ENCODE measurements at places on chromosomes 7 and 10.

- no peak for DNase-seq
Observed at GRCh38 chr7:1233333-1234048, 819 bp downstream of the UNCX start.

DNA sequence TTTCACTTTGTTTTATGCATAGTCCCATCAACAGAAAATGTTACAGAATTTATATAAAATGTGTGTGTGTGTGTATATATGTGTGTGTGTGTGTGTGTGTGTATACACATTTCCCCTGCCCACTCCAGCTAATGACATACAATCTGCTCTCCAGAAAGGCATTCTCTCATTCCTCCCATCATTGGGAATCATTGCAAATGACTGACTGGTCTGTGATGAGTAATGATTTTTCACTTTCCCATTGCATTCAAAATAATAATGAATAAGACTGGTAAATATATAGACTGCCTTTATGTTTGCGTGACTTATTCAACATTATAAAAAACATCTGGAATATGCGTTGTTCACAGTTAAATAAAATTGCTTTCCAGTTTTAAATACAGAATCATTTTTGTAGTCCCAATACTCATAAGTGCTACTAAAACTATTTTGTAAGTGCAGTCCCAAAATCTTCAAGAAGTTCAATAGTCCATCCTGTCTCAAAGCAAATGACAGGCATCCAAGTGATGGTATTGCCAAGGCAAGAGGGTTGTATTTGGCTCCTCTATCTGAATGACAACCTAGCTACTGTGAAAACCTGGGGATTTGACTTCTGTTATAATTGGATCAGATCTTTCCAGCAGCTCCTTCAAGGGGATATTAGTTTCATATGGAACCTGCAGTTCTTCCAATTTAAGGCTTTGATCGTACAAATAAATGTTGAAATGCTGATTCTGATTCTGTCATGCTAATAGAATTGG is 150.9 kb downstream of the POLR1F start:
- DNase-seq = no peak

GRCh38 chr10:70592746-70593512 is 9.6 kb downstream of the PRF1 start:
- DNase-seq = no peak

DNA sequence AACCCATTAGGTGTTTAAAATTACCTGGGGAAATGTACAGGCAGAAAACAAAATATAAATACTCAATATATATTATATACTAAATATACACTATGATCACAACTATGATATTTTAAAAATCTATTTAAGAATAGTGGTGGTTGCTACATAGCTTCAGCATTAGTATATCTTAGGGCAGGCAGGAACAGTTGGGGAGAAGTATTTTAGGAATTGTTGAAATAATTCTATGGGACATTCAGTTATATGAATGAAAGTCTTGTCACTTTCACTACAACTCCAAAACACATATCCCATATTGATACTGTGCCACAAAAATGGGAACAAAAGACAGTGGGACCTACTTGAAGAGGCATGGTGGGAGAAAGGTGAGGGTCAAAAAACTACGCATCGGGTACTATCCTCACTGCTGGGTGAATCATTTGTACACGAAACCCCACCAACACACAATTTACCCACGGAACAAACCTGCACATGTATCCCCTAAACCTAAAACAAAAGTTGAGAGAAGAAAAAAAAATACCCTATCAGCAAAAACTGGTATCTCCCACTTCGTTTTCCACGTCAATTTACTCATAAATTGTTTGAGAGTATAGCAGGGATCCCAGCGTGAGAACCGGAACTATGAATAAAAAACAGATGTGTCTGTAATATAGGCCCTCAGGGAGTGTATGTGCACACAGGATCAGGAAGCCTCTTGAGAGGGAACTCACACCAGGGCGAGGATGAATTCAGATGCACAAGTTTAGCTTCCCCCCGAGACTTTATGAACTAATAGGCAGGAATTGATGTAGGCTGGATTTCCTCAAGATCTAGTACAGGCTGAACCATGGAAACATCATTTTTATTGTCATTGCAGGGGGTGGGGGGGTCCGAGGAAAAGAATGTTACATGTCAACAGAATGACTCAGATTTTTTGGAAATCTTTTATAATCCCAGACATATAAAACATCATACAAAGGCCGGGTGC is 16.2 kb downstream of the SLC16A12 start:
- no peak for DNase-seq

DNA sequence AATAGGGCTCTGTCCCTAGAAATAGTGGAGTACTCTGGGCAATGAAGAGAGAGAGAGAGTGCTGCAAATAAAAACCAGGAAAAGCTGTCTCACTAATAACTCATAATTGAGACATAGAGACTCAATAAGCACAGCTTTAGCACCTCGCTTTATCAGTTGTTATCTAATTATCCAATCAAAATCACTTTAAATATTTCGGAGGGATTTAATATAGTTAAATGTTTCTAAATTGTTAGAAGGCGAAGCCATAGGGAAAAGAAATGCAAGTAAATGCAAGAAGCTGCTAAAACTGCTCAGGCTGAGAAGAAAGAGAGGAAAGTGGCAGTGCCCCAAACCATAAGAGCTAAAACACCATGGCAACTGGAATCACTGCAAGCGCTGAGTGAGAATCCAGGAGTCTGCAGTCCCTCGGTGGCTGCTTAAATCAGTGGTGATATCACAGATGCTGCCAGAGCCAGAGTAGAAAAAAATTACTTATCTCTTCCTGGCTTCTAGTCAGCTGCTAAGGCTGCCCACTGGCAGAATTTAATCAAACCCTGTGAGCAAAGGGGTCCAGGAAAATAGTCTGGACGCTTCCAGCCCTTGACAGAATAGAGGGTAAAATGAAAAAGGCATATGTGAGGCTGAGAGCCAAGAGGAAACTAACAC is 150.4 kb upstream of the CHRM2 start:
- no peak for DNase-seq

DNA sequence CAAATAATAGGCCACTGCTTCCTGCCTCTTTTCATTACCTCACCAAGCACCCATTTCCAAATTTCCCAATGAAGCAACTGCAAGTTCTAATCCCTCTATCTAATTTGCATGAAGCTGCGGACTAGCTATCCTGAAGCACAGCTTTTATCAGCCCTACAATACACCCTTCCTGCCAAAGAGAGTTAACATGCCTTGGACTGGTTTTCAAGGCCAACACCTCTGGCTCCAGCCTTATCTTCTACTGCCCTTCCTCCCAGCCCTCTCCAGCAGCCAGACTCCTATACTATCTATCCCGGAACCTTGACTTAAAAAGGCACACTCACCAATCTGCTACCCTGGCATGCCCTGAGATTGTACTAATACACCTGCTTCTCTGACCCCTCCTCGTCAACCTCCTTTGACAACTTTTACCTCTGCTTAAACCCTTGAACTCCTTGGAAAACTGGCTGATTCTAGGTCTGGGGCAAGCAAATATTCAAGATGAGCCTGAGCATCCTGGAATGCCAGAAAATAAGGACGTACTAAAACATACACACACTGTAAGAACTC is 73.4 kb downstream of the SGMS1 start:
- DNase-seq = no peak

- no peak for DNase-seq
Observed at GRCh38 chr10:119871881-119872609, 598 bp downstream of the MCMBP start.

DNA sequence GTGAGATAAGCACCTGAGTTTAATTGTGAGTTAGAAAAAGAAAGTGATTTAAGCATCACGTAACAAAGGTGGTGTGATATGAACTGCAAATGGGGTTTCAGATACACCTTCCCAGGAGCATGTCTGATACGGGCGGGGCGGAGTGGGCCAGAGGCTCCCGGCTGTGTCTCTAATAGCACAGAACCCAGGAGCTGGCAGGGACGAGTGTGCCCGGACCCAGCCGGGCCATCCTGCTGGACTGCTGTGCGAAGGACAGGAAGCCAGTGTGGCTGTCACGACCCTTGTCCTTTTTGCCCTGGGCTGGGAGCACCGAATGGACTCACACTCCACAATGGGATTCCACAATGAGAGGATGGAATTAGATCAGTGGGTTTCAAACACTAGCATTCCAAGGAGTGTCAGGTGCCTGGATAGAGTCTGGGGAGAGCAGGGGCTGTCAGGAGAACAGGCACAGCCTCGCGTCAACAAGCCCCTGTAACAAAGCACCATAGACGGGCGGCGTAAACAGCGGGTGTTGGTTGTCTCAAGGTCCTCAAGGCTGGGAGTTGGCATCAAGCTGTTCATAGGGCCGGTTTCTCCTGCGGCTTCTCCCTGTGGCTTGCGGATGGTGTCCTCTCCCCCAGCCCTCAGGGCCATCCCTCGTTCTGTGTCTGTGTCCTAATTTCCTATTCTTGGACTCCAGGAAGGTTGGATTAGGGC is 242.6 kb upstream of the PITRM1 start:
- no peak for DNase-seq

DNA sequence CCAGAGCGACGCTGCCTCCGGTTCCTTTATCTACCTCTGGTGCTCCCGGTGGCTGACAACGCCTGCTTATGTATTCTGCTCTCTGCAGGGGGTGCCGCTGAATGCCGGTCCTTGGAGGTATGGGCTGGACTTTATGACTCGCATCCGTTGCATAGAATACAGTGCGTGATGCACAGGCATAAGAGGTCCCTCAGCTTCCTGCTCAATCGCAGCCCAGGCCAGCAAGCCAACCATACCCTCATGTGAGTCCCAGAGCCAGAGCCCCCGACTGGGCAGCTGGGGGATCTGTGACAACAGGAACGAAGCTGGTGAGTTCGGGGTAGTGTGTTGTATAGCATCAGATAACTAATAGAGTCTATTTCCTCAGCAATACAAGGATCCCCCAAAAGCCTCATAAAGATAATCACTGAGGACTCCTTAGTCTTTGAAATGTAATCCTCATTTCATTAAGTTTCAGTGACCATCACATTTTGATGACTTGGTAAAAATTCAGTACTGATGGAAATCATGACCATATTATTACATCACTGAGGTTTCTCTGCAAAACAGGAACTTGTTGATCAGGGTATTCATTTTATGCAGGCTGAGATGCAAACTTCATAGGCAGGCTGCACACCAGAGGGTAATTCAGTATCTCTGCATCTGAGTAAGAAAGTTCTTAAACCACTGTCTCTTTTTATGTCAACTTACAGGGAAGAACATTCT is 607.8 kb downstream of the PTPRN2 start:
- DNase-seq = no peak

DNA sequence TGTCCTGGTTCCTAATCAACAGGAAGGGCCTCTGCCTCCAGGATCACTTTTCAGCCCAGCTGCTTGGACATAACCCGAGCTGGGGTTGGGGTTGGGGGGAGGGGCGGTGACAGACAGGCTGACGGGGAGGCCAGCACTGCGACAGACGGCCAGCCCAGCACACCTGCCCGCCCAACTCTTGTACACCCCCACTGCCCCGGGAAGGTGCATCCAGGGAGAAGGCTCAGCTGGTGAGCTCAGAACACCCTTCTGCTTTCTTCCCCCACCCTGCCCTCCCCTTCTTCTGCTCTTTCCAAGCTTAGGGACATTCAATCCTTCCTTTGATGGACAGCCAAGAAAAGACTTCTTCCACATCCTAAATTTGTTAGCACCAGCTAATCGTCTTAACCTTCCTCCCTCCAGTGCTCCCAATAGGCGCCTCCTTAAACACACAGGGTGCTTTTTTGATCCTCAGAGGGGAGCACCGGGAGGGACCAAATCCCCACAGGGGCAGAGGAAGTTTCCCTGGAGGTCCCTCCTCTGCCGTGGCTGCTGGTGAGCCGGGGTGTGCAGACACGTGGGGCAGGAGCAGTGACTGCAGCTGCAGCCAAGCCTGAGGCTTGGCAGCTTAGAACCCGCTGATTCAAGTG is 44.7 kb downstream of the COL13A1 start:
- DNase-seq = no peak

DNA sequence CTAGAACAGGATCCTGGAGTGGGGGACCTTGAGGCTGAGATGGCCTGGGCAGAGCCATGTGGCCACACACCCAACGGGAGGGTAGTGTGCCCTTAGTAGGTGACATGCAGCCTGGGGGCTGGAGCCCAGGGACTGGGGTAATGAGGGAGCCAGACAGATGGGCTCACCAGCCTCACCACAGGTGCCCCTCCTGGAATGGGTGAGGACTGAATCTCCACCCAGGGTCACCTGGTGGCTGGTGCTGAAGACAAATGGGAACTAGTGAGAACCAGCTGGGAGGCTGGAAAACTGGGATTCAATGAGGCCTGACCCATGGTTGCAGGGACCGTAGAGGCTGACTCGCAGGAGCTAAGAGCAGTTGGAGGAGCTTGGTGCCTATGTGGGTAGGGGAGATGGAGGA is 6.1 kb downstream of the ZP3 start:
- no peak for DNase-seq

DNA sequence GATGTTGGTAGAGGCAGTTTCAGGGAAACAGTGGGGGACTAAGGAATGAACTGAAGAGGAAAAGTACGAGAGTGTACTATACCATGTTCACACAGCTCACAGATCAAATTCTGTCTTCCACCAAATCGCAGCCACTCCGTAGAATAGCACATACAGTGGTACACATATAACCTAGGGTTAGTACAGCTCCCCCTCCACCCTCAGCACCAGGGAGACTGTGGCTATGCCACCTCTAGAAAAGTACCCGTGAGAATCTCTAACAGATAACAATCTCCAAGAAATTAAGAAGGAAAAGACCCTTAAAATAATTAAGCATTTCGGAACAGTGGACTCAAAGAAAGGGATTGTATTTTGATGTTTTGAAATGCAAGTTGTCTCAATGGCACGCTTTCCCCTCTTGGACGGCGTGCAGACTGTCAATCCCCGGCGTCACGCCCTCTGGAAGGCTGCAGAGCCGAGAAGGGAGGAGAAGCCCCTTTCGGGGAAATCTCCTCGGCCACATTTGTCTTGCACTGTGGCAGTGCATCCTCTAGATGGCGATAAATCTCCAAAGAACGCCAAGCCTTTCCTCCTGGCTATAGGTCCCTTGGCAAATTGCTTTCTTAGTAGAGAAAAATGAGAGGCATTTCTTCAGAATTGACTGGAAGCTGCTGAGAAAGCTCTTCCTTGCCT is 345.0 kb downstream of the REEP3 start:
- peak; percentile 59 for DNase-seq

- DNase-seq = no peak
Observed at GRCh38 chr7:79376299-79377025, 77.0 kb downstream of the MAGI2 start.

DNA sequence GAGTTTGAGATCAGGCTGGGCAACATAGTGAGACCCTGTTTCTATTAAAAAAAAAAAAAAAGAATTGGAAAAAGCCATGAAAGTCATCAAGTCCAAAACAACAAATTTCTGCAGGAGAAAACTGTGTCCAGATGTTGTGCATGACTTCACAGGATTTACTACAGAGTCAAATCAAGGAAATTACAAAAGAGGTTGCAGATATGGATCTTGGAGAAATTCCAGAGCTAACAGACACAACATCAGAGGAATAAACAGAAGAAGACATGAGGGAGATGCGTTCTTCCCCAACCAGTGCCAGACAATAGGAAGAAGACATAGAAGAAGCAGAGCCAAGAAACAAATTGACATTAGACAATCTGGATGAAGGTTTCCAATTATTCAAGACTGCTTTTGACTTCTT is 24.3 kb upstream of the KCNIP2 start:
- DNase-seq = no peak

GRCh38 chr10:103280506-103280905 is 3.6 kb downstream of the INA start:
- no peak for DNase-seq

Data from NCI-H2227 treated with DMSO at 0.1 percent for 48 hours (cell line).